Stimulated activated naive CD8-positive, alpha-beta T cell treated with anti-CD3 and anti-CD28 coated beads, Interleukin-15, Interleukin-2, amounts not matched to agents 100 U/mL and 50 U/mL, for 24 hours (primary cell): ENCODE measurements at places on chromosomes 4 and X.

DNA sequence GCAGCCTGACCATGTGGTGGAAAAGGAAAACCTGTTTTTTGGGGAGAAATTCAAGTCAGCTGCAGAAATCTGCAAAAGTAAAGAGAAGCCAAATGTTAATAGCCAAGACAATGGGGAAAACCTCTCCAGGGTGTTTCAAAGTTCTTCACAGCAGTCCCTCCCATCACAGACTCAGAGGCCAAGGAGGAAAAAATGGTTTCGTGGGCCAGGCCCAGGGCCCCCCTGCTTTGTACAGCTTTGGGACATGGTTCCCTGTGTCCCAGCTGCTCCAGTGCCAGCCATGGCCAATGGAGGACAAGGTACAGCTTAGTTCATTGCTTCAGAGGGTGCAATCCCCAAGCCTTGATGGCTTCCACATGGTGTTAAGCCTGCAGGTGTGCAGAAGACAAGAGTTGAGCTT lies 15.2 kb upstream of the YTHDC1 start:
- no peak for DNase-seq

DNA sequence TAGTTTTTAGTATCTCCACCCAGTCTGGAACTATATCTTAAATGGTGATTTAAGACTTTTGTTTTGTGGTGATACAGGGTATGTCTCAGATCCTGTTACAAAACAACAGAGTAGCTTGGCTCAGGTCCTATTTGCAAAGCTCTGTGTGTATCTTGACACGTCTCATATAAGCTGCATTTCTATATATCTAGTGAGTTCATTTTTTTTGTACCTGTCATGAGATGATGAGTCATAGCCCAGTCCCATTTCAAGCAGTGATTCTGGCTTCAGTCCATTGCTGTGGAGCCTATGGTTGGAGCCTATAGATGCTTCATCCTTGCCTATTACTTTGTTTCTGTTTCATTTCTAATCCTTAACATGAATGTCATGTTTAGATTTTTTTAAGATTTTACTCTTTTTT lies 23.0 kb downstream of the GRXCR1 start:
- no peak for DNase-seq

DNA sequence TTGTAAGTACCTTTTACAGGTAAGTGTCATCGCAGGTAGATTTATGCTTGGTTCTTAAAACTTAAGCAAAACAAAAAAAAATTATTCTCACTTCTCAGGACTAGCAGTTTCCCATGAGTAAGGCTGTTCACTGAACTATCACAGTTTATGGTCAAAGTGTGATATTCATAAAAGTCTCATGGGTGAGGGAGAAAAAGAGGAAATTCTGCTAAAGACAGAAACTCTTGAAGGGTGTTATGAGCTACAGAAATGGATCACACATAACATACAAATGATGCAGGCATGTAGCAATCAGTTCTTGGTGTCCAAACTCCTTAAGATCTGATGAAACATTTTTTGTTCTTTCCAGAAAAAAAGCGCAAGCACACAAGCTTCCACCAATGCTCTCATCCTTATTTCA lies 8.5 kb downstream of the RAB9A start:
- no peak for DNase-seq

DNA sequence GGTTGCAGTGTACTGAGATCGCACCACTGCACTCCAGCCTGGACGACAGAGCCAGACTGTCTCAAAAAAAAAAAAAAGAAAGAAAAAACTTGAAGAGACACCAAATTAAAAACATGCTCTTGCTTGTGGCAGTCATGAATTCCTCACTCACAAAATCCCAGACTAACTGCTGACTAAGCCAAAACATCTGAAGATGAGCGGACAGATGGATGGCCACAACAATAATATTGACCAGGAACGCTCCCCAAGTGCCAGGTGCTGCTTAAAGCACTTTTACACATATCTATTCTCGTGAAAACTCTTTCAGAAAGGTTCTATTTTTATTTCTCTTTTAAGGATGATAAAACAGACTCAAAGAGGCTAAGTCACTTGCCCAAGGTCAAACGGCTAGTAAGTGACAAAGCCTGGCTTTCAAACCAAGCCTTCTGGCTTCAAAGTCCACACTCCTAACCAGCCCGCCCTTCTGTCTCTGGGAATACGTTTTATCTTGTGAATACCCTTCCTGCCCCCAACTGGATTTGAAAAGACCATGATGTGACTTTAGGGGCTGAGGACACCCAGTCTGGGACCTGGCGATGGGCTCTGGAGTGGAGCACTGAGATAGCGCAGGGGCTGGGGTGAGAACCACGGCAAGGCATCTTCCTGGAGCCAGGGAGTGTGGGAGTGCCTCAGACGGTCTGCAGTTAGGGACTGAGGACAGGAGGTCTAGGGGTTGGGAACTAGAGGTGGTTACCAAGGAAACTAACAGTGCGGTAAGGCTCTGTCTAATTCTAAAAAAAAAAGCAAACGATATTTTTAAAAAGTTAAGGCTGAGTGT lies 9.5 kb upstream of the CXCR3 start:
- DNase-seq, result no peak

GRCh38 chr4:182478475-182478874 lies 235.3 kb downstream of the TENM3 start:
- DNase-seq, result no peak

DNA sequence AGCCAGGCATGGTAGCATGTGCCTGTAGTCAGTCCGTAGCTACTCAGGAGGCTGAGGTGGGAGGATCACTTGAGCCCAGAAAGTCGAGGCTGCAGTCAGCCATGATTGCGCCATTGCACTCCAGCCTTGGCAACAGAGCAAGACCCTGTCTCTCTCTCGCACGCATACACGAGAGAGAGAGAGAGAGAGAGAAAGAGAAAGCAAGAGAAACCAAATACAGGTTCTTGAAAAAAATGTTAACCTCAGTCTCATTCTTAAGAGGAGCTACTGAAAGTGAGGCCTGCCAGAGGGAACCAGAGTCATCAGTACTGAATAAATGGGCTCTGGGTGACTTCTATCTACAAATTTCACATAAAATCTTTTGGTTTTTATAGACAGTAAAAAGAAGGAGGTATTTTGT lies 42.9 kb downstream of the KIAA0232 start:
- DNase-seq, result no peak

- no peak for DNase-seq
Observed at GRCh38 chr4:75786938-75787337, 62.6 kb downstream of the USO1 start.

DNA sequence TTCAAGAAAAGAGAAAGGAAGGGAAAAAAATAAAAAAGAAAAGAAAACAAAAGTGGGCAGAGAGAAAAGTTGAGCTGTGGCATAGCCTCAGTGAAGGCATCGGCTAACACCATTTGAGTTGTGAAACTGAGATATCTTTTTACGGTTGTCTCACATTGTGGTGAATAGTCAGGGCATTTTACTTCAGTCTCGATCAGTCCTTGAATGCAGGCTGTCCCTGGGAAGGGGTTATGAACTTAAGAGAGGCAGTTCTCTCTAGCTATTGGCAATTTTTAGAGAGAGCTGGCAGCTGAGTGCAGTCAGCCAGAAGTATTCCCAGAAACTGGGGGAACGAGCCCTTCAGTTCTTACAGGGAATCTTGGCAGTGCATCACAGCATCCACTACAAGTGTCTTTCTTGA lies 93.5 kb upstream of the SLC6A14 start:
- DNase-seq, result no peak

DNA sequence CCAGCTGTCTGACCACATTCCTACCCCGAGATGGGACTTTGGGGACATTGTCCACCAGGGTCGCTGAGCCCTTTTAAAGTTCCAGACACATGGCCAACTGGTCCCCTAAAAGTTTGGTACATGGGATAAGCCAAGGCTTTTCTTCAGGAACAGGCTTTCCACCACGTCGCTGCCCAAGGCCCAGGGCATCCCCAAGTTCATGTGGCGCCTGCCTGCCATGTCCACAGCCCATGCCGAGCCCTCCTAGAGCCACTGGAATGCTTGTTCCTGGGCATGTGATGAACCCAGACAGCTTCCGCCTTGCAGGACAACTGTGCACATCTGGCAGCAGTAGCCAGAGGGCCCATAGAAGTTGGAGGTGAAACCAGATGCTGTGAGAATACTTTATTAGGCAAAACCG lies 41.3 kb downstream of the FRG1 start:
- DNase-seq, result no peak

- no peak for DNase-seq
Observed at GRCh38 chr4:65653740-65654361, 16.4 kb downstream of the EPHA5 start.

DNA sequence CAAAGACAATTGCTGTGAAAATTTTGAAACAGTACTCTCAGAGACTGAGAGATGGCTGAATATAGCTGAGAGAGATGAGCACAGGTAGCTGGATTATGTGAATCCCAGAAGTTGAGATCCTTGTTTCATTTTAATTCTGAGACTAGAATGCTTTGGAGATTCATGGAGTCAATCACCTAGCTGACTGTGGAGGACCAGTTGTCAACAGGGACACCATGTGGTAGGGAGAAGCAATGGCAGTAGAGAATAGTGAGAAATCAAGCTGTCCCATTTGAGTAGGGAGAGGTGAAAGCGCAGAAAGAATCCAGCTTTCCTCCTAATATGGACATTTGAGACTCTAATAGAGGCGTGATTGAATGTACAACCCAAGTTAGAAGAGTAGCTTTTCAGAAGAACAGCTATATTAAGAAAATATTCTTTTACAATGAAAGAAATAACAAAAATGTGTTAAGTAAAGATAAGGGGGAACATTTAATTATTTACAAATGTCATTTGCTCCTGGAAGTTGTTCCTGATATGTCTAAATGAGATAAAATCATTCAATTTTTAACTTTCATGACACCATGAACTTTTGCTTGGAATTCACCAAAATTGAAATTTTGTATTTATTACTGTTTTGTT lies 30.3 kb upstream of the GLRB start:
- no peak for DNase-seq

DNA sequence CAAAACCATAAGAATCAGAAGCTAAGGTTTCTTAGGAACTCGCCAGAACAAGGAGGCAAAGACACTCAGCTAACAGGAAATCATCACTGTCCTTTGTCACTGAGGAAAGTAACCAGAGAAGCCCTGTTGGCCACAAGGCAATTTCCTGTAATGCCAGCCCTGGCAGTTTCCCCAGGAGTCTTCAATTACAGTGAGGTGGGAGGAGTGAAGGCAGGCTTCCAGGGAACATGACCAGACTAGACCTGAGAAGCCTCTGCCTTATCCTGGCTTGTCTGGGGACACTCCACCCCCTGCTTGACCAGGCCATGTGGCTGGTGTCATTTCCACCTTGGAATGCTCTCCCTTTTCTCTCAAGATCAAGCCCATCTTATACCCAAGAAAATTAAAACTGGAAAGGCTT lies 125.3 kb downstream of the COL4A6 start:
- no peak for DNase-seq

GRCh38 chr4:71132486-71132885 lies 139.0 kb downstream of the DCK start:
- DNase-seq, result no peak

DNA sequence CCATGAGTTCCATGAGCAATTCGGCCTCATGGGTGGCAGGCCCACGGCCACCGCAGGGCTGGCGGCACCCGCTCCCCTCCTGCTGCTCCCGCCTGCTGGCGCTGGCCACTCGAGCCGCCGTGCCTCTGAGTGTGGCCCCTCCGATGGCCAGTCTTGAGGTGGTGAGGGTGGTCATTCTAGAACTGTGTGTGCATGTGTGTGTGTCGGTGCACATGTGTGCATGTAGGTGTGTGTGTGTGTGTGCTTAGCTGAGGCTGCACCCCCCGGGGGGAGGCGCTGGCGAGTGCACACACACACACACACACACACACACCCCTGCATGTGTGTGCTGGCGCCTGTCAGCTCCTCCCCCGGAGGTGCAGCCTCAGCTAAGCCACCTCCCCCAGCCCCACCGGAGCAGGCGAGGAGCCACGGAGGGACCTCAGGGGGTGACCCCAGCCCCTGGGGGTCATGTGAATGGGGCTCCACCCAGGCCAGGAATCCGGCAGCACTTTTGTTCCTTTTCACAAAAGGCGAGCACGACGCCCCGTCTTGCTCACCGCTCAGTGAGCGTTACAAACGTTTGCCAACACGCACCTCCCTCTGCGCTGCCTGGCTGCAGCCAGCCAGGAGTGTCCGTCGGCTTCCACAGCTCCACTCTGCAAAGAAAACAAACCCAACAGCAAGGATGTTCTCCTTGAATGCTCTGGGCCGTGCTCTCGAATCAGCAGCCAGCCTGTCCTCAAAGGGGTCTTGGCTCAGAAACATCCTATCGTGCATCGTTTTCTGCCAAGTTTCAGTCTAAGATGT lies 29.9 kb downstream of the FGFRL1 start:
- no peak for DNase-seq

- DNase-seq, result no peak
Observed at GRCh38 chrX:2572740-2573139, 72.0 kb upstream of the DHRSX start.

DNA sequence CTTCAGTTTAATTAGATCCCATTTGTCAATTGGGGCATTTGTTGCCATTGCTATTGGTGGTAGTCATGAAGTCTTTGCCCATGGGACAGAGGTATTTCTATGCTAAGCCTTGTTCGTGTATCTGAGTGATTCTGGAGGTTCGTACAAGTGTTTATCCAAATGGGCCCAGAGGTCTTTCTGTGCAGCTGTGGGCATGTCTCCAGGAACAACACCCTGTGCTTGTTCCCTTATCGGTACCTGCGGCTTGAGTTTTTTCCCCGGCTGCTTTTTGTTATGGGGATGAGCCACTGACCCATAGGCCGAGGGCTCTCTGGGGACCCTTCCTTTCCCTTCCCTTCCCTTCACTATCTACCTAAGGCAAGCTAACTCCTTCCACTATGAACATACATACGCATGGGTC lies 81.4 kb upstream of the WDR1 start:
- no peak for DNase-seq

DNA sequence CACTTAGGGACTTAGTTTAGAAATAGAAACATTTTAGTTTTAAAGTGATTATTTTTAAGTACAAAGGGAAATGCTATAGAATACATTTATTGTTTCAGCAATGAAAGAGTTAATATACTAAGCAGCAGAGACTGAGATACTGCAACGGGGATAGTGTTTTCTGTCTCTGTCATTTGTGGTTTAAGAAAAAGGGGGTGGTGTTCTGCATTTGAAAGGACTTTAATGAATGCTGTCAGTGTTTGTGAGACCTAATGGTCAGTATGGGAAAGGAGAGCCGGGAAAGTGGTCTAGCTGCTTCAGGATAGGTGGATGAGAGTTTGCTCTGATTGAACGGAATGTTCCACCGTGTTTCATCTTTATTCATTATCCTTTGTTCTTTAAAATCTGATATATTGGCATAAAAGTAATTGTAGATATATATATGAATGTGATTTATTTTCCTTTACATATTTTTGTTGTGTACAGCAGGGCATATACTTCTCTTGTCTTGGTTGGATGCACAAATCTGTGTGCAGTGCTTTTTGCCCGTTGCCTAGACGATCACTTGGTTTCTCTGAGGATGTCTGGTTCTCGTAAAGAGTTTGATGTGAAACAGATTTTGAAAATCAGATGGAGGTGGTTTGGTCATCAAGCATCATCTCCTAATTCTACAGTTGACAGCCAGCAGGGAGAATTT lies at the start of gene KLHL5:
TSS of gene KLHL5 (plus strand) at position 139 of the 676 bp plus-strand sequence. CDS start at position 560, 421 bp downstream.
- DNase-seq, result no peak

- DNase-seq, result no peak
Observed at GRCh38 chrX:63511361-63511760, 160.2 kb upstream of the SPIN4 start.

DNA sequence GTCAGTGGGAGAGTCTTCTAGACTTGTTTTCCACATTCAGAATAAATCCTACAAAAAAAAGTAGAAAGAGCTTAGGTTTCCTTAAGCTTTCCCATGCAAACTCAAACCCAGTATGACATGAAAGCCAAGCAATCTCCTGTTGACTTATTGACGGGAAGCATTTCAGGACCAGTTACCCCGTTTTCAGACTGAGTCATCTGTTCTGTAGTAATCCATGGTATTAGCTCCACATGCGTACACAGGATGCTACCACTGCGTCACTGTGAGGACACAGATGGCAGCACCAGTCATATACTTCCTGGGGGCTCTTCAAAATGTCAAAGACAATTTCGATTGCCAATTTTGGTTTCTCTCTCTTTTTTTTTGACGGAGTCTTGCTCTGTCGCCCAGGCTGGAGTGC lies 224.9 kb upstream of the MAD2L1 start:
- no peak for DNase-seq
